ENCODE measurements at places on chromosomes 12 and 14.

- no peak for DNase-seq
Measured at GRCh38 chr12:71353607-71354006, 86.0 kb upstream of the LGR5 start.

DNA sequence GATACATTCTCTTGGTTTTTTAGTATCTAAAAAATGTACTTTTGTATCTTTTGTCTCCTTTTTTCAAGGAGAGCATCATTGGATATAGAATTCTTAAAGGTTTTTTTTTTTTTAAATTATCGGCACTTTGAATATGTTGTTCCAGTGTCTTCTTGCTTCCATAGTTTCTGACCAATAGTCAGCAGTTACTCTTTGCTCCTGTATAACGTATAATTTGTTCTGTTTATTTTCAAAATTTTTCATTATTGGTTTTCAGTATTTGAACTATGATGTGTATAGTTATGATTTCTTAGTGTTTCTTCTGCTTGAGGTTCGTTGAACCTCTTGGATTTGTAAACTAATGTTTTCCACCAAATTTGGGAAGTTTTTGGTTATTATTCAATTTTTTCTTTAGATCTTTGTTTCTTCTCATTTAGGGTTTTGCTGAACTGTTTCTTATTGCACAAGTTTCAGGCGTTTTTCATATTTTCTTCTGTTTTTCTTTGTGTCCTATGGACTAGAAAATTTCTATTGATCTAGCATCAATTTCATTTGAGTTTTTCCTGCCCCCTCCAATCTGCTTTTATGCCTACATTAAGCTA, 93.9 kb downstream of the PLBD1 start:
- DNase-seq = no peak

DNA sequence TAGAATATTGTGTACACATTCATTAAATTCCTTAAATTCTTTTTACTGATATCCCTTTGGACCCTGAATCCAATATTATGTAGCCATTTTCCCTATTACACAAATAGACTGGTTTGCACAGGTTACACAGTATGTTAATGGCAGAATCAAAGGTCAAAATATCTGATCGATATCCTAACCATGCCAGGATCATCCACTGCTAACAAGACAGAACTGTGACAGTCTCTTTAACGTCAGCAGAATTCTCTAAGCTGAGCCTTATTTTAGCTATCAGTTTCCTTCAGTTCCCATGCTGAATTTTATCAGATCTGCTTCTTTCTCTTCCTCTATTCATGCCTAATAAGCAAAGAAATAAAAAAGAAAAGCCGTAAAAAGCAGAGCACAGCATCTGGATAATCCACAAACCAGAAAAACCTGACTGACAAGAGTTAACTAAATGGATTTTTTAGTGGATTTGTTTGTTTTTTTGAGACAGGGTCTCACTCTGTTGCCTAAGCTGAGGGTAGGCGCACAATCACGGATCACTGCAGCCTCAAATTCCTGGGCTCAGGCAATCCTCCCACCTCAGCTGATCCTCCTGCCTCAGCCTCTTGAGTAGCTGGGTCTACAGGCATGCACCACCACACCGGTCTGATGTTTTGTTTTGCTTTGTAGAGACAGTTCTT, 130.4 kb downstream of the PAWR start:
- DNase-seq = no peak

- DNase-seq = no peak
Measured at GRCh38 chr12:110613071-110613770, 708 bp upstream of the TCTN1 start.
